ENCODE measurements at places on chromosomes 16 and 17.

- no peak overlapping the region for H3K4me3 ChIP-seq
- no peaks in the 10 kb centered on the region for H3K4me1 ChIP-seq
- H3K36me3 ChIP-seq, result no peaks in the 10 kb centered on the region
- H3K27ac ChIP-seq, result no peak overlapping the region
- no peaks in the 10 kb centered on the region for H3K27me3 ChIP-seq
- DNase-seq, result no peak
Measured at GRCh38 chr16:2792940-2793339, 5.3 kb upstream of the PRSS41 start.

DNA sequence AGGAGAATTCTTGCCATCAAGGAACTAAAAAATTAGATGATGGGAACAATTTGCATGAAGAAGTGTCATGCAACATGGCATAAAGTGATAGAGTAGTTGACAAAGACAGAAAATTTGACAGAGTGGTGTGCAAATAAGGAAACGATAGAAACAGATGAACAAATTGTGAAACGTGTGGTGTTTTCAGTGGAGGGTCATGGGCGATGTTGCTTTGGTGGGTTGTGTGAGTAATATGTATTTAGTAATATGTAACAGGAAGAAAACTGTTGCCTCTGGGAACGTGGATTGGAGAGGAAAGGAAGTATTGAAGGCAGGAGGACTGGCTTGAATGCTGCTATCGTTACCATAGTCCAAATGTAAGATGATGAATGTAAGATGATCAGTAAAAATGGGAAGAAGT, 3.6 kb downstream of the COX10 start:
- no peak overlapping the region for H3K4me3 ChIP-seq
- H3K36me3 ChIP-seq, result no peaks in the 10 kb centered on the region
- DNase-seq, result no peak
- H3K4me1 ChIP-seq, result peaks cover 28% of the 10 kb centered on the region
- no peaks in the 10 kb centered on the region for H3K27me3 ChIP-seq

DNA sequence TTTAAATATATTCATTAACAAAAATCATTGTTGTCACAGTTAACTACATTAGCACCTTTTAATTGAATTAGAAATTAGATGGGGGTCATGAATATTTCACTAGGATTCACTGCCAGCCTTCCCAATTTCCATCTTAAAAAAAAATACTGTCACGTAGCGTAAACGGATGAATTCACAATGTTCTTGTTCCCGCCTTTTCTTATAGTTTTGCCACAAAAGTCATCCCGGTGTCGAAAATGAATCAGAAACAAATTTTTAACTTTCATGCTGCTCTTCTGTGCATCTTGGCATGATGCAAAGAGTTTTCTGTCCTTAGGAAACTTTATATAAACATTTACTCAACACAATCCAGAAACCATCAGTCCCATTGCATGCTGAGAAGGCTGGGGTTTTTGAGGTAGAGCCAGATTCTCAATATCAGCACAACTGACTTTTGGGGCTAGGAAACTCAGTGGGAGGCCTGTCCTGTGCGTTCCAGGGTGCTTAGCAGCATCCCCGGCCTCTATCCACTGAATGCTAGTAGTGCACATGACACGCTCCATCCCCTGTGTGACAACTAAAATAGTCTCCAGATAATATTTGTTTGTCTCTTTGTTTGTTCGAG, 252.9 kb upstream of the XYLT1 start:
- no peaks in the 10 kb centered on the region for H3K27me3 ChIP-seq
- H3K27ac ChIP-seq, result no peak overlapping the region
- H3K4me3 ChIP-seq, result no peak overlapping the region

GRCh38 chr16:67404740-67405226, 11.5 kb upstream of the TPPP3 start:
- no peak overlapping the region for H3K27ac ChIP-seq
- no peak overlapping the region for H3K4me3 ChIP-seq
- no peak for DNase-seq
- H3K36me3 ChIP-seq, result no peaks in the 10 kb centered on the region

DNA sequence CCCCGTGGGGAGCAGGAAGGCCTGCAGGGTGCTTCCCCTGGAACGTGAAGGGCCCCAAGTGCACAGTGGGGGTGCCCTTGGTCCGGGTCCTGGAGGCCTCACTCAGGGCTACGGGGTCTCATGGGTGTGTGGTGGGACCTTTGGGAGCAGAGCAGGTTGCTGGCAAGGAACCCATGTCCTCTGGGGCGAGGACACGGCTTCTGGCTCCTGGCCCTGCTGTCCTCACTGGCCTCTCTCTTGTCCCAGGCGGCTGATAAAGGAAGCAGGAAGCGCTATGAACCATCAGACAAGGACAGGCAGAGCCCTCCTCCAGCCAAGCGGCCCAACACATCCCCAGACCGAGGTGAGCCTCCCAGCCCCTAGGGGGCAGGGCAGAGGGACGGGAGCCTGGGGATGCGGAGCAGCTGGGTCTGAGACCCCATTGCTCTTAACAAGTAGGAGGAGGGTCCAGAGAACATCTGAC, 9.8 kb upstream of the IL17C start:
- H3K4me3 ChIP-seq, result no peak overlapping the region
- H3K4me1 ChIP-seq, result no peaks in the 10 kb centered on the region

GRCh38 chr17:77704048-77704815, 254.3 kb upstream of the TNRC6C start:
- DNase-seq, result no peak
- no peaks in the 10 kb centered on the region for H3K4me1 ChIP-seq
- H3K4me3 ChIP-seq, result no peak overlapping the region
- no peaks in the 10 kb centered on the region for H3K36me3 ChIP-seq
- no peaks in the 10 kb centered on the region for H3K27me3 ChIP-seq
- no peak overlapping the region for H3K27ac ChIP-seq

- H3K27ac ChIP-seq, result no peak overlapping the region
- H3K4me1 ChIP-seq, result no peaks in the 10 kb centered on the region
- no peak for DNase-seq
- no peaks in the 10 kb centered on the region for H3K27me3 ChIP-seq
- H3K4me3 ChIP-seq, result no peak overlapping the region
Measured at GRCh38 chr16:72673118-72673517, 374.8 kb downstream of the ZFHX3 start.

DNA sequence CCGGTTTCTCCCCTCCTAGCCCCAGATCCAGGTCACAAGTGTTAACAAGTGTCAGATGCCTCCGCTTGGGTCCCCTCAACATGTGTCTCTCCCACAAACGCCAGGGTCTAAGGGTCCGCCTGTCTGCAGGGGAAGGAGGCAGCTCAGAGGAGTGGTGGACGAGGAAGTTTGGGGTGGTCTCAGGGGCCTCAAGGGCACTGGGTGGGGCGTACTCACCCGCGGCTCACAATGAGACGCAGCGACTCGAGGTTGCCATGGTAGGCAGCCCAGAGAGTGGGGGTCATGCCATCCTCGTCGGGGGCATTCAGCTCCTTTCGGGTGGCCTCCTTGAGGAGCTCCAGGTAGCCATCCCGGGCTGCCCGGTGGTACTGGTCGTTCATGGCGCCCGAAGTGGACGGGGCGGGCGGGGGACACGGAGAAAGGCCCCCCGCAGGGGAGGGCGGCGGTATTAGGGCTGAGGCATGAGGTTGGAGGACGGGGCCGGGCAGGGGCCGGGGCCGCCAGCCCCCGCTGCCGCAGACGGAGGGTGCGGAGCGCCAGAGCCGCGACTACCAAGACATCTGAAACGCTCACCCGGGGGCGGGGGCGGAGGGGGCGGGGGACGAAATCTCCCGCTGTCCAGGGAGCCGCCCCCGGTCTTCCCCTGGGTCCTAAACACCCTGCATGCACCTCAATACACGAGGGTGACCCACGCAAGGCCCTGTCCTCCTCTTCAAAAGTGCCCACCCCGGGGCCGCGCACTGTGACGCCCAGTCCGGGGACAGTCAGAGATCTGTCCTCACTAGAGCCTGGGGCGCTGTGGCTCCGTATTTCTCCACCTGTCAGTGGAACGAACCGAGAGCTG, at the start of gene USH1G:
USH1G (minus strand) TSS at position 562 of the 844 bp plus-strand sequence; CDS start at position 380, 182 bp downstream.
- H3K36me3 ChIP-seq, result no peaks in the 10 kb centered on the region
- no peaks in the 10 kb centered on the region for H3K4me1 ChIP-seq
- H3K27ac ChIP-seq, result no peak within 1 kb of the TSS
- H3K27me3 ChIP-seq, result peaks cover 98% of the 10 kb centered on the region
- no peak for DNase-seq

DNA sequence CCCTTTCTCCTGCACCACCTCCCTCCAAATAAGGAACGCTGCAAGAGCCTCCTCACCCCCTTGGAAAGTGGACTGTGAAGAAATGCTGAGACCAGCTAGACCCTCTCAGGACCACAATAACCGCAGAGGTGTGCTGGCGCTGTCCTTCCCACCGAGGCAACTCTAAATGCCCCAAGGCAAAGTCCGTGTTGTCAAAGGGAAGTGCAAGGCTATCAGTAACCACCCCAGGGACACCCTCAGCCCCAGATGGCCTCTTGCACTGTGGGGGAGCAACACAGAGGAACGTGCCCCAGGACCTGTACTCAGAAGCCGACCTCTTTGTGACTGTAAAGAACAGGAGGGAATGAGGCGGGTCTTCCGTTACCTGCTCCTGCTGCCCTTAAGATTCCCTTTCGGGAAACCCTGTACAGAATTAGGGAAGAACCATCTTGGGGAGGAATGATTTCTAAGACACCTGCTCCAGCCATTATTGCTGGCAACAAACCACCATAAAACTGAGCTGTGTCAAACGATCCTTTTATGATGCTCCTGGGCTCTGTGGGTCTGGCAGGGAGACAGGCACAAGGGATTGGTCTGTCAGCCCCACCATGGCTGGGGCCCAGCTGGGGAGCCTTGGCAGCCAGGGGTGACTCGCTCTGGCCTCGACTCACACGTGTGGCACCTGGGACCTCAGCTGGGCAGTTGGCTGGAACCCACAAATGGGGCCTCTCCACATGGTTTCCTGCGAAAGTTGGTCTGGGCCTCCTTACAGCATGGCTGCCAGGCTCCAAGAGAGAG, 14.6 kb upstream of the MED9 start:
- no peaks in the 10 kb centered on the region for H3K36me3 ChIP-seq
- H3K27me3 ChIP-seq, result no peaks in the 10 kb centered on the region
- no peaks in the 10 kb centered on the region for H3K4me1 ChIP-seq
- DNase-seq, result no peak
- H3K4me3 ChIP-seq, result no peak overlapping the region
- H3K27ac ChIP-seq, result no peak overlapping the region
